ENCODE measurements at places on chromosomes 7 and 10.

GRCh38 chr7:85081392-85081791, 105.5 kb downstream of the SEMA3D start:
- DNase-seq: no peak

- no peak for DNase-seq
Observed at GRCh38 chr10:42351745-42352144, 286.6 kb downstream of the ZNF33B start.

DNA sequence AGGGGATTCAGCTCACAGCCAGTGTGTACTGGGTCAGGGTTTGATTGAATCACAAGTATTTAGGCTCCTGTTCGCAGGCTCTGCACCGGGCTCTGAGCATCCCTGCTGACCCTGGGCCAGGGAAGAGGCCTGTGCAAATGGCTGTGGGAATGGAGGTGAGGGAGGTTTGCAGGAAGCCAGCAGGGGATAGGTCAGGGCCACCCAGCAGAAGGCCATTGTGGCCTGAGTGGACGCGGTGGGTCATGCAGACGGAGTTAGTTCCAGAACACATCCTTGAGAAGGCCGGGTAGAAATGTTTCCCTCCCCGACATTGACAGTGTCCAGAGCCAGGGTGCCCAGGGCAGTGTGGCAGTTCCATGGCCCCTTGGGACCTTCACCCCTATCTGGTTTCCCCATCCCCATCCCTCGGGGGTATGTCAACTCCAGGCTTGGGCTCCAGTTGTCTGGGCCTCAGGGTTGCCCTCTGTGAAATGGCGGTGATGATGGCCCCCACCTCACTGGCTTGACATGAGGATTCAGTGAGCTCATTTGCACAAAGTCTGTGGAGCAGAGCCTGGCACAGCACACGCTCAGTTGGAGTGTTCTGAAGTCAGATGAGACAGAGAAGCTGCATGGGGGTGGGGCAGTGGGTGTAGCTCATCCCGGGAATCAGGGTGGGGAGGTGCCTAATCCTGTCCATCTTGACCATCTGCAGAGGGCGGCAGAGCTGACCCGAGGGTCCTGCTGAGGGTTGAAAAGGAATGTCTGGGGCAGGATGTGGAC, 107.6 kb downstream of the ADCY1 start:
- DNase-seq: no peak

- no peak for DNase-seq
Observed at GRCh38 chr7:114150689-114151088, 231.9 kb upstream of the PPP1R3A start.
